HT1080 (cell line): ENCODE measurements at places on chromosomes 6 and 20.

DNA sequence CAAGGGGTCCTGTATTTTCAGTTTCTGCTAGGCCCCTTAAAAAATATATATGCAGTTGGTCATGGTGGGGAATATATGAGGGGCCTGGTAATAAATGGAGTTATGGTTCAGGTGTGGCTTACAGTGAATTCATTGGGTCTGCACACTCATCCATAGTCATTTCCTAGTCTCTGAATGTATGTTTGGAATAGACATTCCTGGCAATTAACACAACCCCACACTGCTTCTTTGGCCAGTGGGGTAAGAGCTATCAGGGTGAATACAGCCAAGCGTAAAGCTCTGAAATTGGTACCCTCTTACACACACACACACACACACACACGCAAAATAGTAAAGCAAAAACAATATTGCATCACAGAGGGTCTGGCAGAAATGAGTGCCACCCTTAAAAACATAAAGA lies 56.5 kb downstream of the QRSL1 start:
- DNase-seq: peak; percentile 80

DNA sequence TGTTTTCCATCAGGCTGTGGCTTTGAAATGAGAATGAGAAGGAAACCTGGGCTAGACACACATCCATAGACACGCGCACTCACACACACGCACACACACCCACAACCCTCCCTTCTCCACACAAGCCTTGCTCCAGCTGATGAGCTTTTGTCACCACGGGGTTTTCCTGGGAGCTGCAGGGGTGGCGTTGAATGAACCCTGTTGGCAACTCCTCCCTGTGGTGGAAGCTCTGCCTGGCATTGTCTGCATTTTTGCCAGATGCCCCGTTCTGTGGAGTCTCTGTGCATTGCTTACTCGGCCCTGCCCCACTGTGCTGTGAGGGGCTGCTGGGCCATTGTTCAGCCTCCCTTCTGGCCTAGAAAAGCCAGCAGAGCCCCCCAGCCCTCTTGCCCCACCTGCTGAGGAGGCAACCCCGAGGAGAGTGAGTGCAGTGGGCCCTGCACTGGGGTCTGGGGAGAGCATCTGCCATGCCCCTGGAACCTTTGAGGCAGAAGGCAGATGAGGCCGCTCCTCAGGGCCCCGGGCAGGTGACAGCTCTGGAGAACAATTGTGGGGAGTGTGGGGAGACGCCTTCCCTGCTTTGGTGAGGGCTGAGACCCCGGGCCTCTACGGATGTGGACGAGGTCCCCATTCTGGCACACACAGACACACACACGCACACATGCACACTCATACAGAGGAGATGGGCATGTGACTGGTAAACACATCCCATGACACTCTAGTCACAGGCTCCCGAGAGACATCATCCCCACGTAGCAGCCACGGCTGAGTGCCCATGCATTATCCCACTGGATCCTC lies 9.9 kb downstream of the ADIG start:
- DNase-seq: no peak

GRCh38 chr6:24517659-24518543 lies 23.1 kb downstream of the ALDH5A1 start:
- DNase-seq: no peak

- no peak for DNase-seq
Observed at GRCh38 chr6:28712982-28713381, 187.3 kb downstream of the GPX5 start.

GRCh38 chr6:219641-220198 lies 72.6 kb upstream of the DUSP22 start:
- DNase-seq: peak; percentile 69

DNA sequence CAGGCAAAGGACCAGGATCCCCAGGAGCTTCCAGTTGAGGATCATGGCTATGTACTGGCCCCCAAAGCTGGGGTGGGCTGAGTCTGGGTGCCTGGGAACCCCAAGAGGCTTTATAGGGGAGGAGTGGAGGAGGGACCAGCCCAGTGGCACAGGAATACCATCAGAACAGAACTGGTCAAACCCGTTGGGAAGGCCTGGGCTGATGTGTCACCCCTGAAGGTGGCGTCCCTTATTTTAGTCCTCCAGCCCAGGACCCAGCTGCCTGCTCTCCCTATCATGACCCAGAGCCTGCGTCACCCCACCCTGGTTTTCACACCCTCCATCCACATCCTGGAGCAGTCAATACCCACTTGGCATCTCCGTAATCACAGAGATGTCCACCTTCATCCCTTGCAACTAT lies at the start of gene PSORS1C2:
Gene PSORS1C2, minus strand, starts transcription at position 85 of the 400 bp plus-strand sequence. Its CDS starts 40 bp downstream, at position 45.
- DNase-seq: no peak

DNA sequence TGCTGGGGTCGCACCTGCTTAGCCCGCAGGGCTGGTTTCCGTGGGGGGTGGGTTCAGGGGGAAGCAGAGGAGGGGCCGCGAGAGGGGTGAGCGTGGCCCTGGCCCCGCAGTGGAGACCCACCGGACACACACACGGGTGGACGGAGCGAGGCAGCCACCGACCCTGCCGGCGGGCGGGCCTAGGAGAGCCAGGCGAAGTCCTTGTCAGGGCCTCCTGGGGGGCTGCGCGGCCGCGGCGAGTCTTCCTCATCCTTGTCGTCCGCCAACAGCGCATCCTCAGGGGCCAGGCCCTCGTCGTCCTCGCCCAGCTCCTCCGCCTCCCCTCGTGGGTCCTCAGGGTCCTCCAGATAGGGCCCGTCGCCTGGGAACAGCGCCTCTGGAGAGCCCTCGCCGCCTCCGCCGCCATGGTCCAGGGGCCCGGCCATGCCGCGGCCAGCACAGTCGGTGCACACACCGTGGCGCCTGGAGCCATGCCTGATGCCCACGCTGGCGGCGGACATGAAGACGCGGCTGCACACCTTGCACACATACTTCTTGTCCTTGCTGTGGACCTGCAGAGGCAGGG lies 7.3 kb downstream of the SLC2A4RG start:
- no peak for DNase-seq

- no peak for DNase-seq
Observed at GRCh38 chr6:150145427-150145826, 2.6 kb downstream of the PPP1R14C start.

DNA sequence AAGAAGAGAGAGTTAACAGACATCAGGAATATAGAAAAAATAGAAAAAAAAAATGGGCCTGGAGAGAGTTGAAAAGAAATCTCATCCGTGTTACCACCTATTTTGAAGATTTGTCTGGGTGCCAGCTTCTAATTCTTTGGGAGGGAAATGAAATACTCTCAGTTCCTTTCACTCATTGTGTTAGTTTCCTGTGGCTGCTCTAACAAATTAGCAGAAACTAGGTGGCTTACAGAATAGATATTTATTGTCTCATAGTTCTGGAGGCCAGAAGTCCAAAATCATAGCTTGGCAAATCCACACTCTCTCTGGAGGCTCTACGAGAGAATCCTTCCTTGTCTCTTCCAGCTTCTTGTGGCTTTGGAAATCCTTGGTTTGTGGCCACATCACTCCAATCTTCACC lies 225.1 kb upstream of the BTBD3 start:
- DNase-seq: no peak

GRCh38 chr6:30881392-30882203 lies 2.7 kb upstream of the DDR1 start:
- no peak for DNase-seq

GRCh38 chr20:32439132-32439829 lies 81.2 kb downstream of the ASXL1 start:
- DNase-seq: peak; percentile 71

DNA sequence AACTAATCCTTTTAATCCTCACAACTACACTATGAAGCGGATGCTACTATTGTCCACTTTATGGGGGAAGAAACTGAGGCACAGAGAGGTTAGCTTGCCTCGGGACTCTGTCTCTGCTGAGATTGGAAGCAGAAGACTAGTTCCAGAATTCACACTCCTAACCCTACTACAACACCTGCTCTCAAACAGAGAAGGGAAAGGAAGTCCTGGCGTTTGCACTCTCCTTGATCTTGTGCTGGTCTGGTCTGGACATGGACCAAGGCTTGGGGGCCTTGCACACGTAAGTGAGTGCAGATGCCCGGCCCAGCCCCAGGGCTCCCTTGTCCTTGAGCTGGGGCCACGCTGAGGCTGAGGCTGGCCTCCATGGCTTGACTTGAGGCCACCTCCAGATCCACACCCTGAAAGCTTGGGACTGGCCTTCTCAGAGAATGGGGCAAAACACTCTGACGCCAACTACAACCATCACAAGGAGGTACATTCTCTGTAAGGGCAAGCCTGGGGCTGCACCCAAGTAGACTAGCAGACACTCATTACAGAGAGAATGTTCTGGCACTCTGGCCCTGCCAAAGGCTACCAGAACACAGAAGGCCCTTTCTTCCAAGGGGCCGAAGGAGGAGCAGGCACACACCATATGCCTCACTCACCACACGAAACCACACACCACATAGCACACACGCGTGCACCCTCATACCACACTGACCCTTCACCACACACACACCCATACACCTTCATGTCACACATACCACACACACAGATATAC lies 33.3 kb upstream of the EZR start:
- DNase-seq: peak; percentile 29

- no peak for DNase-seq
Observed at GRCh38 chr6:14645841-14646240, 528.3 kb downstream of the CD83 start.

DNA sequence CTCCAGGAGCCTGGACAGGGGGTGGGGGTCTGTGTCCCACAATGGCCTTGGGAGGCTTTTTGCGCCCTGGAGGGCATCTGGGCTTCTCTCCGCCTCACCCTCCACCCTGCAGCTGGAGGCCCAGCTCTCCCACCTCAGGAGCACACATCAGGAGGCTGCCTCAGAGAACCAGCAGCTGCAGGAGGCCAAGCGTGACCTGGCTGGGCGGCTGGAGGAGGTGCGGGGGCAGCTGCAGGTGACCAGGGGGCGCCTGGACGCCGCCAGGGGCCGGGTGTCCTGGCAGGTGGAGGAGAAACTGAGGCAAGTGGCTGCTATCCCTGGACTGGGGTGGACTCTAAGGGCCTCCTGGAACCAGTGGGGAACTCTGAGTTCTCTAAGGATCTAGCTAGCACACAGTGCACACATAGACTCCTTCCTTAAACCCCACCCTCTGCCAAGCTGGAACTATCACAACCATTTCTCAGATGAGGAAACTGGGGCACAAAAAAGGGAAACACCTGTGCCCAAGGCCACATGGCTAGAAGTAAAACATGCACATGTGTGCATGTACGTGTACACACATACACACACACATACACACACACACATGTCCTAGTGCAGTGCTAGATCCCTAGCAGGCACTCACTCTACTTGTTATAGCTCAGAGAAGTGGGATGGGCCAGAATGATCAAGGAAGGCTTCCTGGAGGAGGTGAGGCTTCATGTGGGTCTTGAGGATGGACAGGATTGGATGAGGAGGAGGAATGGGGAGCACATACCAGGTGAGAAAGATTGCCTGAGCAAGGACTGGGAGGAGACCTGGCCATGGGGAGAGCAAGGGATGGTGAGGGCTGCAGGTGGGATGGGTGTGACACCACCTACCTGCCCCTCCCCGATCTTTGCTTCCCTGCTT lies 22.9 kb downstream of the RAB44 start:
- no peak for DNase-seq

DNA sequence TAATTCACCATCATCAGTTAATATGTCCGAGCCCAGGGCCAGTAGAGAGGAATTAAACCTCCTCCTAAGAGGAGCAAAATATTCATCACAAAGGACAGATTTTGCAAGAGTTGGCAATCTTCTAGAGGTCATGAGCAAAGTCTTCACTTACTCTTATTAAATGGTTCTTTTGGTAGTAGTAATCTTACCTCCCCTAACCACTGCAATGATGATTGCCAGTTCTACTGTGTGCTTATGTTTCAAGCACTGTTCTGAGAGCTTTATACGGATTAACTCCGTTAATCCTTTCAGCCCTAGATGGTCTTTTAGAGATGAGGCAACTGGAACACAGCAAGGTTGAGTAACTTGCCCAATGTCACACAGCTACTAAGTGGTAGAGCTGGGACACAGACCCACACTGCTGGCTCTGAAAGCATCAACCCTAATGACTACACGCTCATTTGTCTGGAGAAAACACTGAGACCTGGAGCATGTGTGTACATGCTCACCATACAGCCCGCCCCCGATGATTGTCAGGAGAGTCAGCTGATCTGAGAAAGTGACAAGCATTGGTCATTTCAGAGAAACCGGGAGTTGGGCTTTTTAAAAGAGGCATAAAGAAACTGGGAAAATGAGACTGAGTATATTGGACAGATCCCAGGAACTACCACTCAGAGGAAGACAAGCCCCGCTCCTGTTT lies 276.0 kb downstream of the NRN1 start:
- DNase-seq: no peak

DNA sequence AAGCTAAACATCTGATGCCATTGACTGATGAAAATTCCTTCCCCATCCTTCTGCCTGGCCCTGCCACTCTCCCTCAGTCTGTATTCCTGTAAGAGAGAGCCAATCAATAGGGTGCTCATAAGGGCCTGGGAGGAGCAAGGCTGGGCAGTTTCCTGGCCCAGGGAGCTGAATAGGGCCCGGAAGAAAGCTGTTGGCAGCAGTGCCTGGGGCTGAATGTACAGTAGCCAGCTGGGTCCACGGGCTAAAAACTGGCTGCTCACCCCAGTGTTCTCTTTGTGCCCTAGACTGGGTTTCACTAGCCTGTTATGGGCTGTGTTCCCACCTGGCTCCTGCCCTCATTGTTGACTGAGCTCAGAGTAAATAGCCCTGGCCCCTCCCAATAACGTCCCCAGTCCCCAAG lies 1.7 kb upstream of the WFDC2 start:
- DNase-seq: no peak

DNA sequence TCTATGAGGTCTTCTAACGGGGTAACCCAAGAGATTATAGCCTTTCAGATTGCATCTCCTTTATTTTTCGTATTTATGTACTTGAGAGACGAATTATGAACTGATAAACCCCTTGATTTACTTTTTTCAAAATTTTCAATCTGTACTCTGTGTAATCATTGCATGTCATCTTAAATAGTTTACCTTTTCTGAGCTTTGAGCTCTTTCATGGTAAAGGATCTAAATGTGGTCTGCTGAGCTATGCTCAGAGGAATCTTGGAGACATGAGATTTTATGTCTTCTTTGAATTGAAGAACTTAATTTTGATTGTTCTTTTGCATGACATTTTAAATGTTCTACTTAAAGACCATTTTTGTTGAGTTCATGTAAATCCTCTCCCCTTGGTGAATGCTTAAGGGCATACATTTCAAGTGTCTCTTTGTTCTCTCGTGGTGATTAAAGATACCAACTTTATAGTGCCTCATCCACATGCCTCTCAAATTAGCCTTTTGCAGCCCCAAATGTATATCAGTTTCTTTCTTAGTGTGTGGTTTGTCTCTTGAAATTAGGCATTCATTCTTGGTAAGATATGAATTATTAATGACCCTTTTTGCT lies 116.3 kb upstream of the SCGN start:
- no peak for DNase-seq

DNA sequence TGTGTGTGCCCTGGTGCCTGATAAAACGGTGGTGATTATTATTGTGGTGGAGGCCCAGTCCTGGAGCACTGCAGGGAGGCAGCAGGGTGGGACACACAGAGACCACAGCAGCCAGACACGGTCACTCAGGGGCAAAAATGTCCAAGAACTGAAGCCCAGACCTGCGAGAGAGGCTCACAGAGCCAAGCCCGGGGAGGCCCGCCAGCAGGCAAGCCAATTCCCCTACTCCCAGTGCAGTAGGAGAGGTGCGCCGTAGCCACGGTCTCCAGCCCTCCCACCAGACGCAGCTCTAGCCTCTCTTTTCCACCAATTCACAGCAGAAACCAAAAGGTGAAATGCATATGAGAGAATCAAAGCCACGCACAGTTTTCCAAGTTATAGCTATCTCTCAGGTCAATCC lies 179.4 kb upstream of the TAB2 start:
- no peak for DNase-seq

- peak; percentile 60 for DNase-seq
Observed at GRCh38 chr6:26520237-26520849, 17.8 kb upstream of the HMGN4 start.
